ENCODE measurements at places on chromosomes 16 and 17.

DNA sequence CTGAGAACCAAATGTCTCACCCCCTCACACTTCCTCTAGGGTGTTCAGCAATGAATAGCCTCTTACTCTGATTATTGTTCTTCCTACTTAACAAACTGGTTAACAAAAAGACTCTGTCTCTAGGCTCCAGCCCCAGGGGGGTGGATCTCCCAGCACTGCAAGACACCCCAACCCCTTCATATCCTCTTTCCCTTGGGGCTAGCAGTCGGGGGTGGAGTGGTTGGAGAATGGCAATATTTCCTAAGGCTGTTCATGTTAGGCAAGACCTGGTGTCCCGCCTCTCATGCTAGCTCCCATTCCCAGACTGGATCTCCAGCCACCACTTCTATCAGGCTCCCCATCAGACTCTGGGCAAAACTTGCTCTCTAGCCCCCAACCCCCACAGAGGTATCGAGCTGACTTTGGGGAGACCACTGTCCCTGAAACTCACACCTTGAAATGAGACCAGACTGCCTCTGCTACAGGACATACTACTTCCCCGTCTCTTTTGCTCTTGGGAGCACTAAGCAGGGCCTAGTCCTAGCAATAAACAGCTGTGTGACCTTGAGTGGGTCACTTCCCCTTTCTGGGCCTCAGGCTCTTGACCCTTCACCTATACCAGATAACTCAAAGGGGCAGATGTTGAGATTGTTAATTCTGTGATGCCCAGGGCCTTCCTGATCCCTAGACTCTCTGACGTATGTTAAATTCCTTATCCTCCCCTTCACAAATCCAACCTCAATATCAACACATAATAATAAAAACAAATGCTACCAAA, 2.4 kb downstream of the SLC25A35 start:
- DNase-seq: no peak

DNA sequence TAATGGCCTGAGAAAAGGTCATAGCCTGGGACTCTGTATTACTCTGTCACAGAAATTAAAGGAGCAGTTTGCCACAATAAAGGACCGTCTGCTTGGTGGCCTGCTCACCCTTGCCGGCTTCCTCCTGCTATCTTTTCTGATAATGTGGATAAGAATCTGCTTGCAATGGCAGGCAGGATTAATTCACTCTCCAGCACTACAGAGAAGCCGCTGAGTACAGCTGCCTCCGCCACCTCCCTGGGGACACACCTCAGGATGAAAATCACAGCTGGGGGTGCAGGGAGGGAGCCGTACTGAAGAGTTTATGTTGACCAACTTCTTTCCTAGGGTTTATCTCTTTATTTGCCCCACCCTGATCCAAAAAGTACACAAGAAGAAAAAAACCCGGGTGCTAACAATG, 245.9 kb upstream of the RPL38 start:
- no peak for DNase-seq

- no peak for DNase-seq
Measured at GRCh38 chr17:8436844-8437171, 1.1 kb downstream of the NDEL1 start.

DNA sequence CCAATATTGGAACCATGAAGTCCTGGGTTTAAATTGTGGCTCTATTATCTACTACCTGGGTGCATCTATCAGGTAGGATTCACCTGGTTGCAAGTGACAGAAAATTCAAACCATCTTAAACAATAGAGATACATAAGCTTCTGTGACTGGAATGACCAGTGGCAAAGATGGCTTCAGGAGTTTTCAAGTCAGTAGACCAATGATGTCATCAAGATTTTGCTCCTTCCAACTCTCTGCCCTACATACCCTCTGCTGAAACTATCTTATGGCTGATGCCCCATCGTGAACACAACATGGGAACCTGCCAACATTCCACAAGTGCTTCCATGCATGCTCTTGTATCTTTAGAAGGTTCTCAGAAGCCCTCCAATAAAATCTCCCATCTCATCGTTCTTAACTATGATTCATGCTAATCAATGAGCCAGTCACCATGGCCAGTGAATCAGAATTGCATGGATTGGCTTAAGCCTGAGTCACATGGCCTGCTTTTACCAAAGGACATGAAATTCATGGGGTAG, 180.9 kb downstream of the GRIN2A start:
- DNase-seq: no peak

GRCh38 chr17:83025636-83026280, 53.7 kb upstream of the METRNL start:
- no peak for DNase-seq

- DNase-seq: no peak
Measured at GRCh38 chr17:16491131-16491702, 776 bp downstream of the LRRC75A start.

- DNase-seq: no peak
Measured at GRCh38 chr17:39115135-39115534, 36.3 kb downstream of the PLXDC1 start.

- no peak for DNase-seq
Measured at GRCh38 chr16:12096157-12096777, 119.7 kb downstream of the SNX29 start.

GRCh38 chr16:30950516-30951065, 1.7 kb downstream of the ORAI3 start:
- no peak for DNase-seq

DNA sequence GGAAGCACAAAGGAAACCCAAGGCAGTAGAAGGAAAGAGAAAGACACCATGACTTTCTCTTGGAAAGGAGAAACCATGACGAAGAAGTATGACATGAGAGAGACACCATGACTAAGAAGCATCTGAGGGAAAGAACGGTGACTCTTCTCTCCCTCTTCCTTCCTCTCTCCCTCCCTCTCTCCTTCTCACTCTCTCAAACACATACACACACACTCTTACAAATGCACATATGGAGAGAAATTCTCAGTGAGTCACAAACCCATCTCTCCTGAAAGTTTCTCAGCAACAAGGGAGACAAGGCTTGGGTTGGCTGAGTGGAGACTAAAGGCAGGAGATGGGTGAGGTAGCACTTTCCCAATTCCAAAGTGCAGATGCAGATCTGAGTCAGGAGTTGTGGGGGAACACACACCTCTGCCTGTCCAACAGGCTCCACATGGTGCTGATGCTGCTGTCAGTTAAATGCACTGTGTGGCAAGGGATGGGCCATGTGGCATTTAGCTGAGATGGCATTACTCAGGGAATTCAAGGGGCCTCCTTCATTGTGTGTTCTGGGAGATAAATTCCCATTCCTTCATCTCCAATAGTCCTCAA, 336.7 kb upstream of the C16orf82 start:
- no peak for DNase-seq

DNA sequence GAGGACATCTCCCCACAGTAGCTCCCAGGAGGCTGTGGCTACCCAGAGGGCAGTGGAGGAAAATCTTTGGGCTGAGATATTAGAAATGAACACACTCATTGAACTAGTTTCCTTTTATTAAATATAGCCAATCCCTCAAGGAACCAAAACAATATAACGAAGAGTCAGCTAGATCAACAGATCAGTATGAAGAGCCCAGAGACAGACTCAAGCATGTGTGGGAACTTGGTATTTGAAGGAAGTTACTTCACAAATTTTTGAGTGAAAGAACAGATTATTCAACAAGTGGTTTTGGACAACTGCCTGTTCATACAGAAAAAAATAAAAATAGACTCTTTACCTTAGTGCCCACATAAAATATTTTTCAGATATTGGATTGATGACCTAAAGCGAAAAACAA, 183.6 kb upstream of the PMFBP1 start:
- DNase-seq: no peak

GRCh38 chr16:76897816-76898215, 293.2 kb upstream of the MON1B start:
- no peak for DNase-seq

DNA sequence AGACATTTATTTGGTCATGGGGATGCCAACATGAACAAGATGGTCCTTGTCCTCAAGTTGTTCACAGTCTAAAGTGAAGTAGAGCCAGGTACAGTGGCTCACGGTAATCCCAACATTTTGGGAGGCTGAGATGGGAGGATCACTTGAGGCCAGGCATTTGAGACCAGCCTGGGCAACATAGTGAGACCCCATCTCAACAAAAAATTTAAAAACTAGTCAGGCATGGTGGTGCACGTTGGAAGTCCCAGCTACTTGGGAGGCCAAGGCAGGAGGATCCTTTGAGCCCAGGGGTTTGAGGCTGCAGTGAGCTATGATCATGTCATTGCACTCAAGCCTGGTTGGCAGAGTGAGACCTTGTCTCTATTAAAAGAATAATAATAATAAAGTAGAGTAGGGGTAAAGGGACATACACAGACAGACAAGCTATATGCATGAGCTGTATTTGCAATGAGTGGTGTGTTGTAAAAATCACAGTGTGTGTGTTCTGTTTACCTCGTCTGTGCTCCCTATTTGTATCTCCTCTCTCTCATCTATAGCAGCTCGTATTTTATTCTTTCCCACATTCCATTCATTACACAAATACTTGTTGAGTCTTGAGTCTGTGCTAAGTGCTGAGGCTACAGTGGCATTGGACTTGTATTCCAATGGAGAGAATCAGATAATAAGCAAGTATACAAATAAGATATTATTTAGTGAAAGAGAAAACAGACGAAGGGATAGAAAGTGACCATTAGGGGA, 73.9 kb upstream of the DHX40 start:
- no peak for DNase-seq

- DNase-seq: no peak
Measured at GRCh38 chr16:81296631-81297030, 18.1 kb upstream of the GAN start.

DNA sequence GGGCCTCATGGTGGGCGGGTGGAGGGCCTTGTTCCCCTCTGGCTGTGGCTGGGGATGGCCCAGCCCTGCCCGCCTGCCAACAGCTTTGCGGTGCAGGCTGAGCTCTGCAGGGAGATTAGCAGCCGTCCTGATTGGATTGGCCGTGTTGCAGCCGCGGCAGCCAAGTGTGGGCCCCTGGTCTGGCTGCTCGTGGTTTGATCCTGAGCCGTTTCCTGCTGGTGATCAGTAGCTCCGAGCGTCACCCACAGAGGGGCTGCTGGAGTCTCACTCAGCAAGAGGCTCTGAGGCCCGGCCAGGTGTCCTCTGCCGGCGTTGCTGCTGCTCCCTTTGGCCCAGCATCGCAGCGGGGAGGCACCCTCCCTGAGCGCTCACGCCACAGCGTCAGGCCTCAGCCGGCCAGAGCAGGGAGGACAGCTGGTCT, 32.5 kb downstream of the BAIAP2 start:
- DNase-seq: no peak

GRCh38 chr17:7356072-7356549, 1.2 kb downstream of the TMEM95 start:
- peak; percentile 86 for DNase-seq

GRCh38 chr16:67245186-67245585, 2.1 kb downstream of the FHOD1 start:
- no peak for DNase-seq

DNA sequence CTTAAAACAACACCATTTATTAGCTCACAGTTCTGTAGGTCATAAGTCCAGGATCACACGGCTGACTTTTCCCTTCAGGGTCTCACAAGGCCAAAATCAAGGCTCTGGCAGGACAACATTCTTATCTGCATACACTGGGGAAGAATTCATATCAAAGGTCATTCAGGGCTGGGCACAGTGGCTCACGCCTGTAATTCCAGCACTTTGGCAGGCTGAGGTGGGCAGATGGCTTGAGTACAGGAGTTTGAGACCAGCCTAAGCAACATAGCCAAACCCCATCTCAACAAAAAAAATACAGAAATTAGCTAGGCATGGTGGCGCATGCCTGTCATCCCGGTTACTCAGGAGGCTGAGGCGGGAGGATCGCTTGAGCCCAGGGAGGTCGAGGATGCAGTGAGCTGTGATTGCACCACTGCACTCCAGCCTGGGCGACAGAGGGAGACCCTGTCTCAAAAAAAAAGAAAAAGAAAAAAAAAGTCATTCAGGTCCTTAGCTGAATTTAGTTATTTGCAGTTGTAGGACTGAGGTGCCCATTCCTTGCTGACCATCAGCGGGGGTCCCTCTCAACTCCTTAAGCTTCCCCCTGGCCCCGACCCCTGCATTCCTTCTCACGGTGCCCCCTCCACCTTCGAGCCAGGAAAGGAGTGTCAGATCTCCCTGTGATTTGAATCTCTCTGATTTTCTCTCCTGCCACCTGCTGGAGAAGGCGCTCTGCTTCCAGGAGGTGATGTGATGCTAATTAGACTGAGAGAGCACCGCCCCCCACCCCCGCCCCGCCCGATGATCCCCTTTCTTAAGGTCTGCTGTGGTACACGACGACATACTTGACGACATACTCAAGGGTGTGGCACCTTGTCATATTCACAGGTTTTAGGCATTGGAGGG, 91.8 kb upstream of the CLEC18A start:
- peak; percentile 31 for DNase-seq

GRCh38 chr16:9309844-9310243, 218.4 kb downstream of the HAPSTR1 start:
- no peak for DNase-seq

DNA sequence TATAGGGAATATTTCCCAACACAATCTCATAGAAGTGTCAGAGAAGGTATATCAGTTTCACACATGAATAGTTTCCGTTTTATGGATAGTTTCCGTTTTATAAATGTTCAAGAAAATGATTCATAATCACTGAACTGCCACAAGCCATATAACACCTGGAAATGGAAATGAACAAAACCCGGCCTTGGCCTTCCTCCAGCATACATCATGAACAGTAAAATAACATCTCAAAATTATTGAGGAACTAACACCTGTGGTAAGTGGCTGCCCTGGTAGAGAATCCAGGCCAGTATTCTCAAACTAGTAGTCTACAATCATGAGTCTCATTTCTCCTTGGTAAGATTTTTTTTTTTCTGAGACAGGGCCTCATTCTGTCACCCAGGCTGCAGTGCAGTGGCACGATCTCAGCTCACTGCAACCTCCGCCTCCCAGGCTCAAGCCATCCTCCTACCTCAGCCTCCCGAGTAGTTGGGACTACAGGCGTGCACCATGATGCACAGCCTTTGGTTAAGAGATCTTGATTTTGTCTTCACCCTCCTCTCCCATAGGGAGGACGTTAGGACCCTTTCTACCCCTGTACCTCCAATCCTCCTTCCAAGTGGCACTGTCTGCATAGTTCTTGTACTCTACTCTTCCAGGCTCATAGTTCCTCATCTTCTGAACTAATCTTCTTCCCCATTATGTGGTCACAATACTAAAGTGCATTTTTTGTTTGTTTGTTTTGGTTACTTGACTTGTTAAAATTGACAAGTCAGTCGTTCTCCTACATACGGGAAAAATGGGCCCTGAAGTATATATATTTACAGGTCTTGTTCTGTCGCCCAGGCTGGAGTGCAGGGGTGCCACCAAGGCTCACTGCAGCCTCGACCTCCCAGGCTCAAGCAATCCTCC, 15.0 kb upstream of the RGS9 start:
- DNase-seq: peak; percentile 47

DNA sequence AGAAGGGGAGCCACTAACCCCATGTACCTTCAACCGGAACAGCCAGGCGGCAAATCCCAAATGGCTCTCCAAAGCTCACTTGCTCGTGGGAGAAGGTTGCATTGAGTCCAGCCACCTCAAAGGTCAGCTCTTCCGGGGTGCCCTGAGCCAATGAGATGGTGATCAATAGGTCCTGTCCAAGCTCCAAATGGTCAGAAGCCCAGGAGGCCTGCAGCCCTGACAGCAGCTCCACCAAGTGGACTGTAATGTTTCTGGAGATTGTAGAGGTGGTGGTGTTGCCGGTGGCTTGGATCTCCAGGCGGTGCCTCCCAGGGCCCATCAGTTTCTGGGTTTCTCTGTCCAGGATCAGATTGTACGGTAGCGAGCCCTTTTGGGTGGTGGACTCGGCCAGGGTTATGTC, 39.9 kb upstream of the BCO1 start:
- no peak for DNase-seq

GRCh38 chr17:75011401-75012095, 922 bp upstream of the MRPL58 start:
- DNase-seq: peak; percentile 14
